Right hindlimb (tissue), 1 donor: ENCODE measurements at places on chromosomes 6 and 20.

- DNase-seq: peak; percentile 76
Measured at GRCh38 chr6:64415926-64416325, 780.3 kb downstream of the PHF3 start.

DNA sequence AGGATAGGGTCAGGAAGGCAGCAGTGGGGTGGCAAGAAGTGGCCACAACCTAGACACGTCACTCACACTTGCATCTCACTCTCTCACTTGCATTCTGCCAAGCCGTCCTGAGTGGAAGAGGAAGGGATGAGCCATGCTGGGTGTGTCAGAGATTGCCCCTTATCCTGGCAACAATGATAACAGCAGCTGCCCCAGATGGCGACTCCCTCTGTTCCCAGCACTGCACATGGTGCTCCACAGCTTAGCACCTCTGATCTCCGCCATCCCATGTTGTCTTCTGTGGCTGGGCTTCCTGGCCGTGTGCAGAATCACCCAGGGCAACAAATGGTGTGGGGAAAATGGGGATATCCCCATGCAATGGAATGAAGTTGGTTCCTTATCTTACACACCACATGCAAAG is 11.1 kb downstream of the KCNB1 start:
- no peak for DNase-seq

- DNase-seq: no peak
Measured at GRCh38 chr6:43052225-43052841, 1.3 kb downstream of the CUL7 start.

- DNase-seq: no peak
Measured at GRCh38 chr20:51496964-51497363, 45.6 kb downstream of the NFATC2 start.

DNA sequence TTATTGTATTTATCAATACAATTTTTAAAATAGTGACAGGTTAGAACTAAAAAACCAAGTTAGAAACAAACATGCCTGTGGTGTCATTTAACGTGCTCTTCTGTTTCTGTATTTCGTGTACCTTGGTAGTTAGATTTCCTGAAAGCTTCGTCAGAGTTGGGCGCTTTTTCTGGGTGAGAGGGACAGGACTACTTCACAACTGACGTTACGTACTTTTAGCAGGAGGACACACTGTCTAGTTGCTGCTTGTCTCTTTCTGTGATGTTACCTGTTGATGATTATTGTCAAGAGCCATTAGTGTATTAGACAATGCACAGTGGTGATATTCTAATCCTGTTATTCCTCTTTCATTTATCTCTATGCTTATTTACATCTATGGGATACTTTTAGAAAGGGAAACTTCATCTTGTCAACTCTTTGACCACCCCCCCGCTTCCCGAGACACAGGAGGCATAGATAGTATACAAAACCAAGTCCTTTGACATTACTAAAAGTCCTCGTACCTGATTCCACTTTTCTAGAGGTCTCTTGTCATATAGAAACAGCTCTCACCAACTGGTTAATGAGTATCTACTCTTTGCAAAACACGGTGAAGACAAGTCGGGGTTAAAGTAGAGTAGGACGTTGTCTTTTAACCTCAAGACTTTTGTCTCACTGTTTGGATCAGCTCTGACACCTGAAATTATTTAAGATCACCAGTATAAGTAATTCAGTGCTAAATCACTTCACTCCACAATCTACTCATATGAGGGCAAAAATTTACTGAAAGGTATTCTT is 96.3 kb downstream of the LYRM2 start:
- no peak for DNase-seq

GRCh38 chr6:34236131-34236442 is 586 bp upstream of the HMGA1 start:
- no peak for DNase-seq

- DNase-seq: no peak
Measured at GRCh38 chr6:135640449-135641111, 143.0 kb upstream of the AHI1 start.

DNA sequence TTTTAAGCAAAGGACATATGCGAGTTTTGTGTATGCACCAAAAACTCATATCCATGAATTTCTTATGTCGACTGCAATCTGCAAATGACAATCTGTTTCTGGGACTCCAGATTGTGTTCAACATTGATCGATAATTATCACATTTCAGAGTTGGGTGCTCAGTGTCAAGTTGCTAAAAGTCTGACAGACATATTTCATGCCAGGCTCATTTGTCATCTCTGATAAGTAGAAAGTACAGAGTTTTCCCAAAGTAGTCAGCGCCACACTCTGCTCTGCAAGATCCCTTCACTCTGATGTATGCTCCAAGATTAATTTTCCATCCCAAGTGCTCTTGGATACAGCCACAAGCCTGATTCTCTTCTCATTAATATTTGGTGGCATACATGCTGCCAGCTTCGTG is 331.1 kb downstream of the DOK5 start:
- no peak for DNase-seq

DNA sequence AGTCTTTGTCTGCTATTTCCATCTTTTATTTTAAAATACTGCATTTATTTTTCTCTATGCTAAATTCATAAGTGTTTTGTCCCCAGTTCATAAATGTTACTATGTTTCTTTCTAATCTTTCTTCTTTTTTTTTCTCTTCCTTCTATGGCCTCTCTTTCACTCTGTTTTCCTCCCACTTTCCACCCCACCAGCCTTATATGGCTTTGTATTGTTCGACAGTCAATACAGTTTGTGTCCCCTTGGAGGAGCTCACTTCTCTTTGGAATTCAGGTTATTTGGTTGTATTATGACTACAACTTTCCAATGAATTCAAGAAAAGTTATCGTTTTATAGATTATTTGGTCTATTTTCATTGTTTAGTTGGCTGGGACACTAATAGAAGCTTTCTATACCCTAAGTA is 393.5 kb downstream of the NKAIN2 start:
- DNase-seq: no peak

- peak; percentile 49 for DNase-seq
Measured at GRCh38 chr20:50690650-50691572, at the start of gene RIPOR3. TSS of gene RIPOR3 (minus strand) at chr20:50691542. CDS start at chr20:50691128, 414 bp downstream.

- no peak for DNase-seq
Measured at GRCh38 chr20:45487231-45487635, 17.7 kb downstream of the WFDC2 start.

DNA sequence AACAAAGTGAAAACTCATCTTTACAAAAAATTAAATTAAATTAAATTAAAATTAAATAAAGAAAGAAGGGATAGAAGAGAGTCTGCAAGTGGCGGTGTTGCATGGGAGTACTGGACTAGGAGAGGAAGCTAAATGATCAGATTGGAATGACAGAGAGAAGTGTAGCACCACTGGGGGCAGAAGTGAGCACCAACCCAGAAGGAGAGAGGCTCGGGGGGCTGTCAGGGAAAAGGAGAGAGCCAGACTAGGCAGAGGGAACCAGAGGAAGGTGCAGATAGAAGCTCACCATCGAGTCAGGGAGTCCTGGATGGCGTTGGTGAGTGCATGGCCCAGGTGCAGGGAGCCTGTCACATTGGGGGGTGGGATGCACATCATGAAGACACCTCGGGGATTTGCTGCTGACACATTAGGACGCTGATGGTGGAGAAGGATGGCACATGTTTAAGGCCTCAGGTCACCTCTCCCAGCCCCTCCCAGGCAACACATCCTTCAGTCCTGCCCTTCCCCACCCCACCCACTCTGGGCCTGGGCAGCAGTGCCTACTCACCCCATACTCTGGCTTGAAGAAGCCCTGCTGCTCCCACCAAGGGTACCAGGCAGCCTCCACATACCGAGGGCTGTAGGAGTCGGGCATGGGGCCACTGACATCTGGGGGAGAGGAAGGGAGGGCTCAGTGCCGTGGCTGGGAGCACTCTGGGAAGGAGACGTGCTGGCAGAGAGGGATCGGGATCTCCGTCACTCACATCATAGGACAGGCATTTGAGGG is 4.0 kb downstream of the VARS1 start:
- DNase-seq: peak; percentile 74

GRCh38 chr6:5909721-5910120 is 97.0 kb downstream of the NRN1 start:
- DNase-seq: no peak

GRCh38 chr6:17047889-17048288 is 54.0 kb upstream of the STMND1 start:
- no peak for DNase-seq

GRCh38 chr20:21179757-21180156 is 53.9 kb downstream of the KIZ start:
- no peak for DNase-seq

DNA sequence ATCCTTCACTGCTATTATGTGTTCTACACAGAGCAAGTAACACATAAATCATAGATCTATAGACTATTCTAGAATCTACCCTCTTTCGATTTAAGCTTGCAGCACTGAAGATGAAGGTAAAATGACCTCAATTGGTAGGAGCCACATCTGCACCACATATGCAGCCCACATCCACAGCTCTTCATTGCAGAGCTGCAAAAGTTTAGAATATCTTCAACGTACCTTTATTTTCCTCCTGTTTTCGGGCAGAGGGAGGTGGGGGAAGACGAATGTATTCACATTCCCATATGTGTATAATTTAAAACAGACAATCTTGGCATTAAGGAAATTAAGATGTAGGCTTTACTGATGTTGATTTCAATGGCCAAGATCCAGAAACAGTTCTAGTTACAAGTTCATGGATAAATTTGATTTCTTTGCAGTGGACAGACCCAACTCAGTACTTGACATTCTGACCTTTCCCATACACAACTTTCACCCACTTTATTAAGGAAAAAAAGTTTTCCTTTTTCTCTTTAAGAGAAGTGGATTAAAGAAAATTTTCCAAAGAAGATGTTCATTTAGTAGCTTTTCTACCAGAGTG is 14.0 kb downstream of the EPB41L2 start:
- DNase-seq: no peak

GRCh38 chr6:128487746-128488145 is 32.7 kb downstream of the PTPRK start:
- no peak for DNase-seq

- DNase-seq: no peak
Measured at GRCh38 chr6:19714434-19715166, 122.6 kb upstream of the ID4 start.

GRCh38 chr6:27565839-27566779 is 93.2 kb upstream of the ZNF184 start:
- no peak for DNase-seq

DNA sequence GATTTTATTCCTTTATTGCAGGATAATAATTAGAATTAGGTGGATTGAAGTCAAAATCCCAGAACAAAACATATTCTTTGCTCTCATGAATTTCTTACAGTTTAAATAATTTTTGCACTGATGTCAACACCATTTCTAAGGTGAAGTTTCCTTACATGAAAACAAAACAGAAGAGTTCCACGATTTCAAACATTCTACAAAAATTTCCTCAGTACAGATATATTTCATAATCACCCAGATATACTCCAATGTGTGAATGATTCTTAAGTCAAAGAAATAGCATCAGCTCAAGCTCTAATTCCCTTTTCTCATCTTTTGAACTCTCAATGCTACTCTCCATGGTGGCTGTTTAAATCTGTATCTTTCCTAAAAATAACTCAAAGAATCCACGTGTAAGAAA is 39.5 kb upstream of the THBS2 start:
- no peak for DNase-seq

DNA sequence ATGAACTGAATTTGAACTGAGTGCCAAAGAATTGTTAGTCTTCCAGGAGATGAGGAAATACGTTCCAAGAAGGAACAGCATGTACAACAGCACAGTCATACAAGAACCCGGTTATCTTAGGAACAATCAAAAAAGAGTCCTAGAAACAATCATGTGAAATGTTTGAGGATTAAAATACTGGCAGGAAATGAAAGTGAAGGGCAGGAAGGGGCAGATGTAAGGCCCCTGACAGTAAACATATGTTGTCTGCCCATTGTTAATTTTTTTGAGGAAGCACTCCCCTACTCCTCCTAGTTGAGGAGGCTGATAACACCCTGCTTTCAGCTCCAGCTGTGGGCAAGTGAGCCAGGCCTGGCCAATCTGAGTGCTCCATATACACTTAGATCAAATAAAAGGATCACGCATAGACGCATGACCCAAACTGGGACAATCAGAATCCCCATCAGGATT is 220.9 kb downstream of the HACE1 start:
- DNase-seq: no peak

GRCh38 chr20:32501709-32502108 is 83.4 kb downstream of the NOL4L start:
- DNase-seq: no peak

DNA sequence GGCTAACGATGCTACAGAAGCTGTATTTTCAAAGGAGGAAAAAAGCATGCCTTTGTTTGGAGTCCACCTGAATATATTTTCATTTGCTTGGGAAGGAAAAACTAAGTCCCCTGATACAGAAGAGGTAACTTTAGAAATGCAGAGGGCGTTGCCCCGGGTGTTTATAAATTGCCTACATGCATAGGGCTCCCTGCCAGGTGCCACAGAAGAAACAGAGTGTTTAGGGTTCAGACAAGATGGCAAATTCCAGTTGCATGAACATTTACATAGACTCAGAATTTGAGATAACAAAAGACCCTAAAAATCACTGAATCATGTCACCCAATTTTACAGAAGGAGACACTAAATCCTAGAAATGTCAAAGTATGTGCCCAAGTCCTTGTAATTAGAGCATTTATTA is 19.9 kb downstream of the RIN2 start:
- DNase-seq: no peak

DNA sequence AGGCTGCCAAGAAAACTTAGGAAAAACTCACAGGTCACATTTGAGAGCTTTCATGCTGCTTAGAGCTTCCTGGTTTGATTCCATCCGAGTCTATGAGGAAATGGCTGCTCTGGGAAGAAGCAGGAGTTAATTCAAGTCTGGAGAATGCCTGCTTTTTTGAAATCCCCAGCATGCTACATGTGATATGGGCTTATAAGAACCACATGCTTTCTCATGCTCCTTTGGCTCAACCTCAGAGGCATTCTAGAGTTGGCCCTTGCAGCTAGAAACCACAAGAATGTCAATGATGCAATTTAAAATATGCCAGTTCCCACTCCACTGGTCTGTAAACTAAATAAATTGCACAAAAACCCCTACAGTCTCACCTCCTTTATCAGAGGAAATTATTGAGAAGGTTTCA is 142.9 kb upstream of the OLIG3 start:
- DNase-seq: peak; percentile 25

- DNase-seq: no peak
Measured at GRCh38 chr20:23666698-23667097, 22.1 kb downstream of the CST4 start.

- DNase-seq: no peak
Measured at GRCh38 chr20:49624317-49624716, 56.4 kb upstream of the PTGIS start.

- DNase-seq: no peak
Measured at GRCh38 chr6:30121446-30122366, 8.8 kb upstream of the TRIM31 start.

- DNase-seq: no peak
Measured at GRCh38 chr6:147704691-147705090, 196.2 kb downstream of the SAMD5 start.

GRCh38 chr20:45919542-45920399 is 7.8 kb upstream of the PLTP start:
- peak; percentile 84 for DNase-seq
